ENCODE measurements at places on chromosomes 4 and X. TPM values are rescaled to one million over a fixed set of nuclear protein-coding genes. Genes with fewer than 3 reads are reported as not detected.

Gene FGFBP1
- total RNA-seq, result not detected

- DNase-seq, result no peak
Observed at GRCh38 chrX:26032111-26032912, 105.8 kb upstream of the MAGEB18 start.

Gene TDO2
- not detected for total RNA-seq

- DNase-seq, result no peak
Observed at GRCh38 chr4:2768124-2768523, 12.0 kb upstream of the TNIP2 start.

Gene GDI1
- total RNA-seq, result 144 TPM
